ENCODE measurements at places on chromosomes 3 and 15.

DNA sequence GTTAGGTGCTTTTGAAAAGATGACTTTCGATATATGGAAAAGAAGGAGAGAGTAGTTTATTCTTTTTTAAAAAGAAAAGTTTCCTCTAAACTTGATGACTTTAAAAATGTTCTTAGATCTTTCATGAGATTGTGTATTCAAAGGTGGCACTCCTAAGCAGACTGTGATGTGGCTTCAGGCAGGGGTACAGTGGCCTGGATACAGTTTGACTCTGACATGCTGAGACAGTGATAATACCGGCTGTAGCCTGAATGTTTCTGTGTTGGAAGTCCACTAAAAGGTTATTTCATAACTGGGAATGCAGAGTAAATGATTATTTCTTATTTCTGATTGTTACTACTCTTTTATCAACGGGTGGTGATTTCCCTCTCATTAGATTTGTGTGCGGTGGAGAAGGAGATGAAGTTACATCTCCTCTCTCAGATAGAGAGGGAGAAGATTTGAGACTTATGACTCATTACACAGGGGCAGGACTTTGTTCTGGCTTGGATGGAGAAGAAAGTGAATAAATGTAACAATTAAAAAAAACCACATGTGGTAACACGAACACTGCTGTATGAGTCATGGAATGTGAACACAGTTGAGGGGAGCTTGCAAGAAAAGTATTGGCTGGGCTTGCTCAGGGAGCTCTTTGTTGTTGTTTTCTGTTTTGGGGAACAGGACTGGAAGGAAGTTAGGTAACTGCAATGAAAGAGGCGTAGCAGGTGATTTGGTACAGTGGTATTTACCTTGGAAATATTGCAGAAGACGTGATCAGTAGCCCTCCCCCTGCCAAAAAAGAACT, 21.6 kb downstream of the SPTSSB start:
- DNase-seq, result no peak

GRCh38 chr3:191301017-191301416, 28.2 kb upstream of the CCDC50 start:
- no peak for DNase-seq

- DNase-seq, result no peak
These were observed 126.4 kb downstream of the IMPG2 start for GRCh38 chr3:101193957-101194356.

DNA sequence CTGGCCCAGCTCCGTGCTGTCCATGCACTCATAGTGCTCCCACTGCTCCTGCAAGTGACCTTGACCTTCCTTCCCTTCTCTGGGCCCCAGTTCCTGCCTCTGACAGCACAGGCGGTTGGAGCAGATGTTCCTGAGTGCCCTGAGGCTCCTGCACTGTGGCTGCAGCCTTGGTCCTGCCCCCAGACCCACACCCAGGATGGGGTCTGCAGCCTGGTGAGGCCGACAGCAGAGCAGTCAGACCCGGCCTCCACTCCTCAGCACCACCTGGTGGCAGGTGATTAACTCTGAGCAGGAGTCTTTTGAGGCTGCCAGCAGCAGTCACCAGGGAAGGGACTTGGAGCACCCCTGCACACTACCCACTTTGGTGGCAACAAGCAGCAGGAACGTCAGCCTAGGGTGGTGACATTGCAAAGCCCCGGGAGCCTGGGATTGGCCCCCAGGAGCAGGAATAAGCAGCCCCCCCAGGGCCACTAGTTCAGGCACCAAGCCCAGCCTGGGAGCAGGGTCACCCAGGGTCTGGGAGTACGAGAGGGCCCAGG, 64.6 kb downstream of the CYP11A1 start:
- DNase-seq, result no peak

DNA sequence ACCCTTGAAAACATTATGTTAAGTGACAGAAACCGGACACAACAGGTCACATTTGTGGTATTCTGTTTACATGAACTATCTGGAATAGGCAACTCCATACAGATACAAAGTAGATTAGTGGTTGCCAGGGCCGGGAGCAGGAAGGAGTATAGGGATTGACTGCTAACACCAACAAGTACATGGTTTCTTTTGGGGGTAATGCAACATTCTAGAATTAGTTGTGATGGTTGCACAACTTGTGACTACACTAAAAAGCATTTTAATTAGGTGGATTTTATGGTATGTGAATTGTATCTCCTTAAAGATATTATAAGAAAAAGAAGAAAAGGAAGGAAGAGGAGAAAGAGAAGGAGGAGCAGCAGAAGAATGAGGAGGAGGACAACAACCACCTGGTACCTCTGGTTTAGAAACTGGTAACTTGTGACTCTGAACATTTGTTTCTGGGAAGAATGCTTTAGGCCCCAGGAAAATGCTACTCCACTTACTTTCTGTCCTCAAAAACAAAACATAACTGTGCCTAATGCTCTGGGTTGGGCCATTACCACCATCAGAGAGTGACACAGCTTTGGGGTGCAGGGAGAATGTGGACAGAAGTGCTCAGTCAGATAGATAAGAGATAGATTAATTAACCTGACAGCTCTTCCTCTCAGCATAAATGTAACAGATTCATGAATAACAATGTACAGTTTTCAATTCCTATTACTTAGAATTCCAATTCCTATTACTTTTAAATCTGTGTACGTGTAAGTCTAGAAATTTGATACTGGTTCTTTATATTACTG, 20.3 kb downstream of the SETMAR start:
- no peak for DNase-seq

GRCh38 chr3:158539414-158540014, 31.5 kb upstream of the MLF1 start:
- DNase-seq, result no peak

DNA sequence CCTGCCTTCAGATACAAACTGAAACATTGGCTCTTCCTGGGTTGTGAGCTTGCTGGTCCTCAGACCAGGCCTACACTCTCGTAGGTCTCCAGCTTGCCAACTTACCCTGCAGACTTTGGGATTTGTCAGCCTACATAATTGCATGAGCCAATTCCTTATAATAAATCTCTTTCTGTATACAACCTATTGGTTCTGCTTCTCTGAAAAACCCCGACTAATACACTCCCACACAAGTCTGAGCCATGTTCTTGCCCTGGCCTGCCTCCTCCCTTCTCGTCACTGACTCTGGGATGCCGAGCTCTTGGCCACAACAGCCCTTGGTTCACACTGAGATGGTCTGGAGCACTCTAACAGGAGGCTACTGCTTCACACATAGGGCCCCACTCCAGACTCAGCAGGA, 9.5 kb downstream of the CYP19A1 start:
- DNase-seq, result no peak

GRCh38 chr3:184361932-184362667, 590 bp downstream of the POLR2H start:
- DNase-seq, result no peak

DNA sequence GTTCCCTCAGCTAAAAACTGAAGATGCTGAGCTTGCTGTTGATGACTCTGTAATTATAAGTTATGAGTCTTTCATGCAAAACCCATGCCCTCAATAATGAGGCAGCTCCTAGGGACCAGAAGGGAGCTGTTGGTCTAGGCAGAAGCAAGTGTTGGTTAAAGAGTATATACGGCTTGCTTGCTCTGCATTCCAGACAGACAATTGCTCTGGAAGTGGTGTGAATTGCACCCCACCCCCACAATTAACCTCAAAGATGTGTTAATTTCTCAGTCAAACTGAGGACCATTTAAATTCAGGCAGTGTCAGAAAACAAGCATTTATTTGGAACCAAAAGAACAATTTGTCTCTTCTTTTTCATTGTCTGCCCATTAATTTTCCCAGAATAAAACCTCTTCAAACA, 163.5 kb upstream of the EOMES start:
- DNase-seq, result no peak

DNA sequence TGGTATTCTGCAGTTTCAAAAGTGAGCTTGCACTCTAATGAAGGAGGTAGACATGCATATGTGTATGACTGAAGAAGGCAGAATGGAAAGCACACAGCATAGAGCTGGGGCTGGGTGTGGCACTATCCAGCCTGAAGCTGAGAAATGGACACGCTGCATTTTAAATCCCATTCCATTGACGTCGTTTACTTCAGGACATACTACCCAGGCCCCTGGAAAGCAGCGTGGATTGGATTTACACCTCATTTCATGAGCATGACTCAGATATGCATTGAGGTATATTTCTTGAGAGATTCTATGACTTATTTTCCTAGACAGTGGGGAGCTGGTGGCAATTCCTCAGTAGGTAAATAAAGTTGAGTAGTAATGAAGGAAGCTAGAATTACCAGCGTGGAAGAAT, 101.4 kb downstream of the ABI3BP start:
- no peak for DNase-seq

GRCh38 chr15:22808240-22808639, 21.8 kb downstream of the NIPA1 start:
- no peak for DNase-seq

DNA sequence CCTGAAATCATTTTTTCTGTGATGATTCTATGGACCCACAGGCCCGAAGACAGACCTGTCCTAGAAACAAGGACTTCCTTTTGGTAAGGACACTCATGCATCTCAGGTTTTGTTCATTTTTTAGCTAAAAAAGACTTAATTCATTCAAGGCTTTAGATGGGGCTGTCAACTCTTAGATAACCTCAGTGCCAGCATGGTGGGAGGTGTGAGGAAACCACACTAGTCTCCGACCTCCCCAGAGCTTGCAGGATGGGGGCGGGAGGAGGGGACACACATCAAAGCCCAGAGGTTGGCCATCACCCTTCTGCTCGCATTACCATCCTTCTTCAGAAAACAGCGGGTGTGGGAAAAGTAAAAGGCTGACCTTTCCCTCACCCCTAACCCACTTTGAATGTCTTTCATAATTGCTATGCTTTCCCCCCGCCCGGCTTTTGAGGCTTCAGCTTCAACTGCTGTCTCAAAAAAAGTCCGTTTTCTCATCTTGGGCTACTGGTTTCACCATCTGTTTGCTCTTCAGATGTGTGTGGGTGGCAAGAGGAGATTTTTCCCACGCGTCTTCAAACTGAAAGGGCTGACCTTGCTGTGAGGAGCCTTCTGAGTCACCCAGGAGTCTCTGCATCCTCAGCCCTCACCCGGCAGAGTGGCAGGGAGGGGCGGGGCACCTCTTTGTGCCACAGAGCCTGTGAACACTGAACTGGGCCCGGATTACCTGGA, 27.6 kb upstream of the CXCR6 start:
- DNase-seq, result peak; percentile 58

GRCh38 chr3:188082031-188082430, 71.9 kb upstream of the LPP start:
- no peak for DNase-seq

DNA sequence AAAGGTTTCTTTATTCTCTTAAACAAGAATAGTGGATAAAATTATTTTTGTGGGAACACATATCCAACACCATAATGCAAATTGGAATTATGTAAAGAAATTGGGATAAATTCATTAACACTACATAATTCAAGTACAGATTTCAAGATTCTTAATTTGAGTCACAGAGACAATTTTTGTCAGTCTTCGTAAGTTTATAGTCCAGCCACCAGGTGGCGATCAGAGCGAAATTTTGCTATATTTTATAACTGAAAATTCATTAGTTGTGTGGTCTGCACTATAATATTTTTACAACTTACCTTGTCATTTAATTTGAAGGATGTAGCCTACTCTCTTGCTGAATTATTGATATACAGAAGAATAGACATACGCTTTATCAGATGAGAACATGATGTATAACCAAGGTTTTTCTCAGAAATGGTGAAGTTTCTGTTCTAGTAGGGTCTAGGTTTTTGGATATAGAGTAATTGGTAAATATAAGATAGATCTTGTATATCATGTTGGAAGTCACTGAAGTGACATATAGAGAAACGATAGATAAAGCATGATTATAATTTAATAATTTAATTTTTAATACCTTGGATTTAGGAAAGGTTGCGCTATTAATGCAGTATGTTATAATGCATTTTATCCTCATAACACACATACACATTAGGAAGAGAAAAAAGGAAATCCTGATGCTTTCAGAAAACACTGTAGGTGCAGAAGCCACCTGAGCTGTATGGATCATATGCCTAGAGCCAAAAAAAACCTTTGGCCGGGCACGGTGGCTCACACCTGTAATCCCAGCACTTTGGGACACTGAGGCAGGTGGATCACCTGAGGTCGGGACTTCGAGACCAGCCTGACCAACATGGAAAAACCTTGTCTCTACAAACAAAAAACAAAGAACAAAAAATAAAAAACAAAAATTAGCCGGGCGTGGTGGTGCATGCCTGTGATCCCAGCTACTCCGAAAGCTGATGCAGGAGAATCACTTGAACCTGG, 31.7 kb downstream of the PLSCR4 start:
- DNase-seq, result no peak

DNA sequence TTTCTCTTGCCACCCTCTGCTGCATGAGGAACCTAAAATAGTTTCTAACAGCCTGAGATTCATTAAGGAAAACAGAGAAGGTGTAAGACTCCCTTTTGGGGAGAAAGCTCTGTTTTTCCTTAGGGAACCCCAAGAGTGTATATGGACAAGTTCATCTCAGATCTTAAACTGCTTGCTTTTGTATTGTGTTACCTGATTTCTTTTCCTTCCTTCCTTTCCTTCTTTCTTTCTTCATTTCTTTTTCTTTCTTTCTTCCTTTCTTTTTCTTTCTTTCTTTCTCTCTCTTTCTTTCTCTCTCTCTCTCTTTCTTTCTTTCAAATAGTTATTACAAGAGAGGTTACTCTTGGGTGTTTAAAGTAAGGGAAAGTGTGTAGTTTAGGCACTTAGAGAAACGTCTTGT, 5.3 kb upstream of the POC1A start:
- DNase-seq, result no peak

DNA sequence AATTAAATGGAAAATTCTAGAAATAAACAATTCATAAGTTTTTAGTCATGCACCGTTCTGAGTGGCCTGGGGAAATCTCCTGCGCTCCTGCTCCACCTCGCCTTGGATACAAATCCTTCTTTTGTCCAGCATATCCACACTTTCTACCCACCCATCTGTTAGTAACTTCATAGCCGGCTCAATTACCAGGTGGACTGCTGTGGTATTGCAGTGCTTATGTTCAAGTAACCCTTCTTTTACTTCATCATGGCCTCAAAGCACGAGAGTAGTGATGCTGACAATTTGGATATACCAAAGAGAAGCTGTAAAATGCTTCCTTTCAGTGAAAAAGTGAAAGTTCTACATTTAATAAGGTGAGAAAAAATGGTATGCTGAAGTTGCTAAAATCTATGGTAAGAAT, 142.3 kb upstream of the CHL1 start:
- DNase-seq, result no peak

- DNase-seq, result no peak
These were observed 4.4 kb downstream of the A4GNT start for GRCh38 chr3:138127636-138128365.

GRCh38 chr15:100818927-100819326, 60.7 kb upstream of the ALDH1A3 start:
- no peak for DNase-seq
